Activated CD8-positive, alpha-beta memory T cell treated with anti-CD3 and anti-CD28 coated beads for 4 hours (primary cell): ENCODE measurements at places on chromosomes 7 and 10.

DNA sequence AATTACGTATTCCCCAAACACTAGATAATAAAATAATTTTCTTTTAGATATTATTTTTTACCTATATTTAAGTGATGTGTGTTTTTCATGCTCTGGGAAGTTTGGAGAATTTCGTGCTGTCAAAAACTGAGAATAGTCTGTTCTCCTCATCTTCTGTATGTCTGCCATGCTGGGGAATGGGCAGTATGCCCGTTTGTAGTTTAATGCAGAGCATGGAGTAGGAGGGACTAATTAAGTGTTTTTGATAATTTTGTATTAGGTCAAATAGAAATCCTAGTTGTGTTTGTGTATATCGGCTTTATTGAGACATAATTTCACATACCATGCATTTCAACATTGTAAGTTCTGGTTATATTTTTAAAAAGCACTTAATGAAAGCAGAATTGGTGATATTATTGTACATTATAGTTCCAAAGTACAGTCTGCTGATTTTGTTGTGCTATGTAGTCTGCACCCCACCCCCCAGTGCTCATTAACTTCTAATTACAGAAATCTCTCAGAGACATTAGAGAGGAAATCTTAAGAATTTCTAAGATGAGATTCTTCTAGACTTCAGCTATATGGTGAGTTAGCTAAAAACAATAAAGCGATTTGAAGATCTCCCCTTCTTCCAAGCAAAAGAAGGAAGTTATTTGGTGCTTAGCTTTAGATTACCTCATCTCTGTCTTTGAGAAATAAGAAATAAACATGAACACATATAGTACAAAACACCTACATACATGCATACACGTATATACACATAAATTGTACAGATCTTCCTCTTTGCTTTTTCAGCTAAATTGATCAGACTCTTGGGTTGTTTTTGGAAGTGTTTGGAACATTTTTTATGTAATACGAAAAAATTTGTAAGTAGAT is 22.2 kb downstream of the ZRANB1 start:
- no peak for DNase-seq

DNA sequence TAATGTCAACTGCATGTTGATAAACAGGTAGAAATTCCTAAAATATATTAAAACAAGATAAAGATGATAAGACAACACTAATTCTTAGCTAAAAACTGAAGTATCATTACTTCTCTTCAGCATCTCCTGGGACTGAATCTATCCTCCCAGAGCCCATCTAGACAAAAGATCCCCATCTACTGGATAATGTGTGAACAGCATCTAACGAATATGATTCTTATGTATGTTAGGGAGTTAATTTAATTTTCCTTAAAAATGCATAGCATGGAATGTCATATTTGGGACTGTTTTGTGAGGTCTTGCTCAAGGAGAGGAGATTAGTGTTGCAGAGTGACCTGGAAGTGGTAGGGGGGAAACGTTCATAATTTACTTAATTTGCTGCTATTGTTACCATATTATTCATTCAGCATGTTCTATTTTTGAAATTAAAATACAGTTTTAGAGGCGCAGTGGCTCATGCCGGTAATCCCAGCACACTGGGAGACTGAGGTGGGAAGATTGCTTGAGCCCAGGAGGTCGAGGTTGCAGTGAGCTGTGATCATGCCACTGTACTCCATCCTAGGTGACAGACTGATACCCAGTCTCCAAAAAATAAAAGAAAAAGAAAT is 305.1 kb upstream of the CSTF2T start:
- DNase-seq, result no peak

DNA sequence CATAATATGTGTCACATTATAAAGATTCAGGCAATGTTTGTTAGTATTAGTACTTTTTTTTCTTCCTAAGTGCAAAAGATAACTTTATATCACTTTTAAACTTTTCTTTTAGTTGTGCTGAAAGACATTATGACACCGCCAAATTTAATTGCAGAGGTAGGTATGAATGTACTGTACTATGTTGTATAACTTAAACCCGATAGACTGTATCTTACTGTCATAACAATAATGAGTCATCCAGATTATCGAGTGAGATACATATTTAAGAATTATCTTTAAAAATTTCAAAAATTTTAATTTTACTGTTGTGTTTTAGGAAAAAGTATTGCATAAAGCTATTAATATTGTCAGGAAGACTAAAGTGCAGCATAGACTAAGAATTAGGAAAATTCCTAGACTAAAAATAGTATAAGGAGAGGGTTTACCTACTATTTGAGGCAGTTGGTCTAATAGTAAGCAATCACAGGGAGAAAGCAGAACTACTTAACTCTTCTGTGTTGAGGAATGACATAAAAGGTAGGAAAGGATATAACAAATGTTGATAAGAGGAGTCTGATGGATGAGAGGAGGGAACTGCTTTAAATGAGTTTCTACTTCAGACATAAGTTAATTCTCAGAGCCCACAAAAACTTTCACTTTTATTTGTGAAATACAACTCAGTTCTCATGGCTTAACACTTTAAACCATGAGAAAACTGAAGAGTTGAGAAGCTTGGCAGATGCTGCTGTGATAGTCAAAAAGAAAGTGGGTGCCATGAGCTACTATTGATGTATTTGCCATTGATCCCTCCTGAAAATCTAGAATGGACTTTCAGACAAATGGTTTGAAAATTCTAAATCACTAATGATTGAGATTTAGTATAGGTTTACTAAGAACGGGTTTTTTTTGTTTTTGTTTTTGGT is 67.8 kb downstream of the PTEN start:
- DNase-seq, result no peak

DNA sequence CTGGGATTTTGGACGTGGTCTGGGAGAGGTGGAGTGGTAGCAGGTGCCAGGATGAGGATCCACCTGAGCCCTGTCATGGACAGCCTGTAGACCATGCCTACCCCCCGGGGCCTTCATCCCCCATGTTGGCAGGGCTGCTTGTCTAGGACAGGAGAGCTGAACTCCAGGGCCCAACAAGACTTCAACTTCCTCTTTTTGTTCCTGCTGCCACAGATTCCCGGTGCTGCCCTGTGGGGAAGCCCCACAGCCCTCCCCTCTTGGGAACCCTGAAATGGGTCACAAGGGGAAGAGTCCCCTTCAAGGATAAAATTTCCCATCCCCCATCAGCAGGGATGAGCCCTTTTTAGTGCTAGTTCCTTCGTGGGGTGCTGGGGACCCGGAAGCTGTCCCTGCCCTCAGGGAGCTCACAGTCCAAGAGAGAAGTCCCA is 1.3 kb upstream of the CUEDC2 start:
- no peak for DNase-seq

GRCh38 chr10:6195846-6196245 is 6.9 kb upstream of the PFKFB3 start:
- no peak for DNase-seq

- no peak for DNase-seq
These were observed 108.6 kb downstream of the MICU1 start for GRCh38 chr10:72517244-72517643.

DNA sequence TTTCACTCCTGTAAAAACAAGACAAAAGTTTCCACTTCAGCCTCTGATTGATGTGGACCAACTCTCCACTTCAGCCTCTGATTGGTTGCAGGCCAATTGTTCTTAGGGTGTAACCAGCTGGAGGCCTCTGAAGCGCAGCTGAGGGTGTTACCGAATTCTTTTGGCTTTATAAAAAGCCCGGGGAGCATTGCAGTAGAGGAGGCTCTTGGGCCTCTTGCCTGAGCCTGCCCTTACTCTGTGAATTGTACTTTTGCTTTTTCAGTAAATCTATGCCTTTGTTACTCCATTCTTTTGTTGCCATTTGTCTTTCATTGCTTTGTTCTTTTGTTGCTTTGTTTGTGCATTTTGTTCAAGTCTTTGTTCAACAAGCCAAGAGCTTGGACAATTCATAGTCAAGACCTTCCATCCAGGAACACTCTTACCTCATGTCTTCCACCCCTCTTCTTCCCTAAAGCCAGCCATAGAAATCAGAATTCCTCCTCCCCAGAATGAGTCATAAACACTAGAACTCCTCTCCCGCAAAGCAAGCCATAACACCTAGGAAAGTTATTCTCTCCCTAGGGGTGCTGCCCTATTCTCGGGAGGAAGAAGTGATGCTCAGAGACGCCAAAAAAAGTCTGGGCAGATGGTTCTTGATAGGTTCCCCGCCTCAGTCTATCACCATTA is 53.5 kb upstream of the ARMC3 start:
- DNase-seq, result no peak

DNA sequence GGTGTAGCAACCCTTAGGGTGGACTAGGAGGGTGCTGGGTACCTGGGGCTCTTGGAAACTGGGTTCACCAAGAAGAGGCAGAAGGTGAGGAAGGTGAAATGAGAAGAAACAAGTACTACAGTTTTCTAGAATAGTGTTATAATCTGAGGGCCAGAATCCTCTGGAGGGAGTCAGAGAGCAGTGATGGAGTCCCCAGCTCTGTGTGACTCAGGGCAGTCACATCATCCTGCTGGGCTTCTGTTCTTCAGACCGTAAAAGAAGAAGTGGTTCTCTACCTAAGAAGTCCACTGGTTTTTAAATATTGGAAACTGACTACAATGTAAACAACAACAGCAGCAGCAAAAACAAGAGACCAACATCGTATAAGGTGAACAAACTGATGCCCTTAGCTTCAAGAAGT is 197.3 kb downstream of the PRPF18 start:
- no peak for DNase-seq

DNA sequence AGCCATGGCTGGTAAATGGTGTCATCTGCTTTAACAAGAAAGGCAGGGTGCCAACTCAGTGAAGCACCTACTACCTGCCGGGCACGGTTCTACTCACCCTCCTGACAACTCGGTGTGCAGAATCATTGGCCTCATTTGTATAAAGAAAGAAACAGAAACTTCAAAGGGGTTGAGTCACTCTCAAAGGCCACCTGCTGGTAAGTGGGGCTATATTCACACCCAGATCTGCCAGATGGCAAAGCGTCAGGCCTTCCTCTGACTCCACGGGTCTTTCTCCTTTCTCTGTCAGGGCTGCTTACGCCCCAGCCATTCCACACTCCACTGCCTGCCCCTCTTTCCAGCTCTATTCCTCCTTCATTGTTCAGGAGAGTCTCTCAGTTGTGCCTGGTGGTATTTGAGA is 309.2 kb downstream of the GFRA1 start:
- DNase-seq, result no peak

GRCh38 chr7:67847092-67847787 is 850.6 kb downstream of the TYW1 start:
- no peak for DNase-seq

- no peak for DNase-seq
These were observed 39.8 kb downstream of the SLC35B4 start for GRCh38 chr7:134276951-134277350.

DNA sequence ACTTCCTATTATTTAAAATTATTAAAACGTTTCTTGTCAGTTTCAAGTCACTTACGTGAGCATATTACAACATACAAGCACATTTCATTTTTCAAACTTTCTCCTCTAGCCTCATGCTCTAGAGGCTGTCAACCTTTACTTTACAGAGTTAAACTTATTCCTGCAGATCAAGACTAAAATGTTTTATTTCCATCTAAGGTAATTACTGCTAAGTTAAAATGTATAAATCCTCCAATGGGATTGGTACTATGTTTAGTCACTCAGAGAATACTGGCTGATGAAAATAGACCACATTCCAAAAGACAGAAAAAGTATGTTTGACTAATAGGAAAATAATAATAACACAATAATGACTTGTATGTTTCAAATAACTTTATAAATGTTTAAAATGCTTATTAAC is 8.4 kb upstream of the TRDMT1 start:
- DNase-seq, result no peak
